ENCODE measurements at places on chromosomes 7 and 10.

- no peak for DNase-seq
Observed at GRCh38 chr7:66198956-66199355, 6.2 kb upstream of the TPST1 start.

- DNase-seq = no peak
Observed at GRCh38 chr7:133293384-133294160, 40.7 kb downstream of the EXOC4 start.

GRCh38 chr7:30990673-30991170, 27.0 kb downstream of the GHRHR start:
- no peak for DNase-seq

DNA sequence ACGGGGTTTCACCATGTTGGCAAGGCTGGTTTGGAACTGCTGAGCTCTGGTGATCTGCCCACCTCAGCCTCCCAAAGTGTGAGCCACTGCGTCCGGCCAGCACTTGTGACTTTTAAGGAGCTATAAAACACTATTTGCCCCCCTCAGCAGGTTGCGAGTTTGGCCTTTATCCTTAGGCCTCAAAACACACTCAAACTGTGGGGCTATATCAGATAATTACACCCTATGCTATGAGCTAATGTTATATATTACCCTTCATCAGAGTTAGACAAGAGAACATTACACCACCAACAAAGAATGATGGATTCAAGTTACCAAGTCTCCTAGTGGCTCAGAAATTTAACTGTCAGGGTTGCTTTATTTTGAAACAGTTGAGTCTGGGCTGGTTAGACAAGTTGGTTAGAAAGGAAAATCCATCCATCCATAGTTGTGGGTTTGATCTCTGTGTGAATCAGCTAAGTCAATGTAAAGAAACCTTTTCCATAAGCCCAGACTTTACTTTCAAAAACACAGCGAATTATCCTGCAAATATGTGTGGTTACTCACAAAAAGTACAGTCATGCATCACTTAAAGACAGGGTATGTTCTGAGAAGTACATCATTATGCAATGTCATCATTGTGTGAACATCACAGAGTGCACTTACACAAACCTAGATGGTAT, 115.8 kb downstream of the SEMA3D start:
- no peak for DNase-seq

GRCh38 chr10:106111246-106111645, 1053.3 kb downstream of the SORCS1 start:
- DNase-seq = no peak
